ENCODE measurements at places on chromosomes 3 and 15.

GRCh38 chr3:107579371-107579770 is 56.6 kb downstream of the BBX start:
- H3K4me3 ChIP-seq = no peak overlapping the region
- no peak for DNase-seq

DNA sequence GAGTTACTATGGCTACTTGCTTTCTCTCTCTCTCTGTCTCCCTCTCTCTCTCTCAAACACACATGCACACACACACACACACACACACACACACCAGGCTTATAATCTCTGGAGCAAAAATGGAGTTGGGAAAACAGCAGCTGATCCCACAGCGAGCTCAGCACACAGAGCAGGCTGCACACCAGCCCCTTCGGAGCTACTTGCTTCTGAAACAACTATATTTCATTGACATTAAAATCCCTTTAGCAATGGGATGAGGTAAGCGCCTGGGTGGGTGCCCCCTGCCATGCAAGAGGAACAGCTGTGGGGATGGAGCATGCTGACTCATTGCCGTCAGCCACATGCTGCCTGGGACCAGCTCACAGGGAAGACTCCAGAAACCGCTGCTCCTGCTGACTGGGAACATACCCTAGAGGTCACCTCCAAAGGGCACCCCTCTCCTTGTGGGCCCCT is 45.7 kb downstream of the B3GNT5 start:
- H3K36me3 ChIP-seq = no peaks in the 10 kb centered on the region
- no peak overlapping the region for H3K27ac ChIP-seq
- no peaks in the 10 kb centered on the region for H3K27me3 ChIP-seq
- H3K4me3 ChIP-seq = no peak overlapping the region

DNA sequence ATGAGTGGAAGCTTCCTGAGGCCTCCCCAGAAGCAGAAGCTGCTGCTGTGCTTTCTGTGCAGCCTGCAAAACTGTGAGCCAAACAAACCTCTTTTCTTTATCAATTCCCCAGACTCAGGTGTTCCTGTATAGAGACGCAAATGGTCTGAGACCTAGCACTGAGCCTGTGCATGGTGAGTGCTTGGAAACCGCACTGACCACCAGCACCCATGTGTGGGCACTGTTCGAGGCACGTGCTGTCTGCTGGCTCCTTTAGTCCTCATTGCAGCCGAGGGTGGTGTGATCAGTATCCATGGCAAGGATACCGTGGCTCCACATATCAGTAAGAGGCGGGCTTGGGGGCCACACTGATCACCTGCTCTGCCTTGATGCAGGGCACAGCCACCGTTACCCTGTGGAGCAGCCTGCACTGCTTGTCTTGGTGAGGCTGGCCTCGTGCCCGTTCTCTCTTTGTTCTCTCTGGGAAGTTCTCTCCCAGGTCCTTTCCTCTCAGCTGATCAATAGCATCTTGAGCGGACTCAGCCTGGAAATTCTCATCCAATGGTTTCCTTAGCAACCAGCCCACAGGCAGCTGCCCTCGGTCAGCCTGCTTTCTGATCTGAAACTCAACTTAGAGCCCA is 101.0 kb downstream of the PLXNA1 start:
- H3K4me1 ChIP-seq = no peaks in the 10 kb centered on the region
- DNase-seq = no peak
- no peak overlapping the region for H3K27ac ChIP-seq
- no peaks in the 10 kb centered on the region for H3K36me3 ChIP-seq
- no peak overlapping the region for H3K4me3 ChIP-seq
- peaks cover 14% of the 10 kb centered on the region for H3K27me3 ChIP-seq

GRCh38 chr3:52494886-52495495 is at the start of gene STAB1:
STAB1 (plus strand) TSS chr3:52495338; CDS start chr3:52495414, 76 bp downstream.
- H3K4me1 ChIP-seq = peaks cover 10% of the 10 kb centered on the region
- no peak for DNase-seq
- H3K4me3 ChIP-seq = no peak within 1 kb of the TSS
- H3K36me3 ChIP-seq = peaks cover 10% of the 10 kb centered on the region

DNA sequence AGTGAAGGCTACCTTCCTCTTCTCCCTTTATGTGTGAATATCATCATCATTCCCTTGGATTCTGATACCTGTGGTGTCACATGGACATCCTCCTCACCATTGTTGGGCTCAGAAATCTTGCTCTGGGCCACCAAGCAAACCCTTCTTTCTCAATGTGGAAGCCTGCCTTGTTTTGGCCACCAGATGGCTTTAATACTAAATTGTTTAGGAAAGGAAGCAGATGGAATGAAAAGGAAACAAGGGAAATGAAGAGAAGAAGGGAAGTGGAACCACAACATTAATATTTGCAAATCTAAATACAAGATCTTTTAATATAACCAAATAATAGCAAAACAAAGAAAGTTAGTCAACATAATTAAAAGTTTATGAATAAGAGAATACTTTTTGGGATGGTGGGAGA is 14.0 kb downstream of the FAM227B start:
- no peak for DNase-seq
- no peaks in the 10 kb centered on the region for H3K4me1 ChIP-seq
- H3K27me3 ChIP-seq = no peaks in the 10 kb centered on the region
- no peak overlapping the region for H3K27ac ChIP-seq

- H3K27me3 ChIP-seq = no peaks in the 10 kb centered on the region
- H3K4me1 ChIP-seq = no peaks in the 10 kb centered on the region
- no peak for DNase-seq
Observed at GRCh38 chr15:25766417-25766816, 96.7 kb downstream of the ATP10A start.

DNA sequence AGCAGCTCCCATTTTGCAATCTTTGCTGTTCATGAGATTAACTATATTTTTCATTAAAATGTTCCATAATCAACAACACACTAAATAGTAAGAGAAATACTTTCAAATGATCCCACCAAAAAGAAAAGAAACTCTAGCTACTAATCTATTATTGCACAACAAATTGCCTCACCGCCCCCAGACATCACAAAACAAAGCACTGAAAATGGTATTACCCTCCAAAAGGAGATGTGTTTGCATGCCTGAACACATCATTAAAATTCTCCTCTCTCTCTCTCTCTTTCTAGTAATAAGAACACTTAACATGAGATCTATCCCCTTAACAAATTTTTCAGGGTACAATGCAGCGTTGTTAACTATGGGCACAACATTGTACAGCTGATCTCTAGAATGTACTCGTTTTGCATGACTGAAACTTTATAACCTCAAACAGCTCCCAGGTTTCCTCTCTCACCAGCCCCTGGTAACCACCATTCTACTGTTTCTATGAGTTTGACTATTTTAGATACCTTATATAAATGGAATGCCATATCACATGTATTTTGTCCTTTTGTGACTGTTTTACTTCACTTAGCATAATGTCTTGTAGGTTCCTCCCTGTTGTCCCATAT is 33.1 kb downstream of the WNT5A start:
- DNase-seq = no peak
- H3K4me1 ChIP-seq = no peaks in the 10 kb centered on the region
- H3K27me3 ChIP-seq = no peaks in the 10 kb centered on the region
